ENCODE measurements at places on chromosomes 4 and X.

GRCh38 chr4:147054228-147054872 is 108.7 kb upstream of the TTC29 start:
- no peak for DNase-seq

DNA sequence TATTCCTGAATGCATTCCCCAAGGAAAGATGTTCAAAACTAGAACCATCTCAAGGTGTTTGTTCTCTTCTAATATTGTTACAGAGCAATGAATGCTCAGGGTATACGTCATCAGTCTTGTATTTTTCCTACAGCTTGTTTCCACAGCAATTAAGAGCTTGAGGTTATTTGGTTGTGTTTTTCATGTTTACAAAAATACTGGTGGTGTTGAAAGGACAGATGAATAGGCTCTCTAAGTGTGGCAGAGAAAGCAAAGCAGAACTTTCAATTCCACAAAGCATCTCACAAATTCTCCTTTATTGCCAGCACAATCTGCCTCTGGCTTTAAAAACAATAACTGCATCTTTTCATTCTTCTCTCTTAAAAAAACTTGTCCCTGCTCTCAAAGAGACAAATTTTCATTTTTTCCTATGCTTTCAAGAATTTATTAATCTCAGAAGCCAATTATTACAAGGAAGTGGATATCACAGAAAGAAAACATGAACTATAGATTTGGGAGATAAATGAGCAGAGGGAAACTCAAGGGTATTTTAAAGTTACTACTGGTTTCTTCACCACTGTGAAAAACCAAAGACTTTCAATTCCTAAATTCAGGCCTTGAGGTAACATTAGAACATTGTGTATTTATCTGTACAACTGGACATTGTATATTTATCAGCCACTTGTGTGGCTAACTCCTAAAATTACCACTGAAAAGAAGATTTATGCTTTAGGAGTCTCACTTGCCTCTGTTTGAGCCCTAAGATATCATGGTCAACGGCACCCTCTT is 49.2 kb downstream of the DDX53 start:
- DNase-seq: no peak

DNA sequence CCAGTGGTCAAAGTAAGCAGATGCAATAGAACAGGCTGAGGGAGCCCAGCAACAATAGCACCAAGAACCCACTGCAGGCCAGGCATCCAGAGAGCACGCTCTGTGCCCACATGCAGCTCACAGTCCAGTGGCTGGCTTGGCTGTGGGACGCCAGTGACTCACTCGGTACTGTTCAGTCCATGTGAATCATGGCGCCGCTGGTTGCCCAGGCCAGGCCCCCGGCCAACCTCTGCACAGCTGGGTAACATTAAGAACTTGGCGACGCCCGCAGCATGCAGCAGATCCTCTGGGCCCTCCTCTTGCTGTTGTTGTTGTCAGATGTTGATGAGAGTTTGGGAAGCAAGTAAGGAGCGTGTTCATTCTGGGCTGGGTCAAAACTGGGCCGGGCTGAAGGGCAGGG is 60.5 kb downstream of the MSX1 start:
- DNase-seq: peak; percentile 79

DNA sequence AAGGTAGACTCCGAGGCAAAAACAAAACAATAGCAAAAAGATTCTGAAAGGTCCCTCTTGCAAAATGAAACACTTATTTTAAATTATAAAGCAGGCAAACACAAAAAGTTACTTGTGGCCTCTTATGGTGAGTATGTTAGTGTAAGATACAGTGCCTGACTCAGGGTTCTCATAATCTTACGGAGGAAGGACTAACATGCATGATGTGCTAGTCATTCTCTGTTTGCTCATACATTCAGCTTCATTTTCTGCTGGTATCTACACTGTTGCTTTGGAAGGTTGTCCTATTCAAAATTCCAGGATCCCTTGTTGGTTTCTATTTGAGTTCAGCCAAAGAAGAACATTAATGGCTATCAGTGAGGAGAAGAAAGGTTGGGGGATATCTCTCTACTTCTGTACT is 249.1 kb upstream of the FAM47A start:
- DNase-seq: no peak

DNA sequence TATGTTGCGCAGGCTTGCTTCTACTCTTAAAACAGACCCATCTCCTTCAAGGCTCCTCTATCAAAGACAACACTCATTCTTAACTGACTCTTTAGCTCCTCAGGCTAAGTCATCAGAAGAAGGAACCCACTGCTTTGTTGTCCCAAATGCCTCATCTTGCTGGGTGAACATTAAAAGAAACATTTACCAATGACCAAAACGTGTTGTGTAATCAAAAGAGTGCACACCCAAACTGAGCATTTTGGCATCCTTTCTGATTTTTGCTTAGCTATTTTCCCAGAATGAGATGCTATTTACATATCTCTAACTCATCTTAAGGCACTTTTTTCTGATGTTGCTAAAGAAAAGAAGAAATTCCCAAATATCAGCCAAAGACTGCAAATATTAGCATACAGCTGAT is 131.7 kb upstream of the VCX3A start:
- DNase-seq: no peak

GRCh38 chr4:55507612-55508011 is 39.1 kb downstream of the CLOCK start:
- no peak for DNase-seq

GRCh38 chrX:154373340-154374306 is 811 bp downstream of the FLNA start:
- no peak for DNase-seq

DNA sequence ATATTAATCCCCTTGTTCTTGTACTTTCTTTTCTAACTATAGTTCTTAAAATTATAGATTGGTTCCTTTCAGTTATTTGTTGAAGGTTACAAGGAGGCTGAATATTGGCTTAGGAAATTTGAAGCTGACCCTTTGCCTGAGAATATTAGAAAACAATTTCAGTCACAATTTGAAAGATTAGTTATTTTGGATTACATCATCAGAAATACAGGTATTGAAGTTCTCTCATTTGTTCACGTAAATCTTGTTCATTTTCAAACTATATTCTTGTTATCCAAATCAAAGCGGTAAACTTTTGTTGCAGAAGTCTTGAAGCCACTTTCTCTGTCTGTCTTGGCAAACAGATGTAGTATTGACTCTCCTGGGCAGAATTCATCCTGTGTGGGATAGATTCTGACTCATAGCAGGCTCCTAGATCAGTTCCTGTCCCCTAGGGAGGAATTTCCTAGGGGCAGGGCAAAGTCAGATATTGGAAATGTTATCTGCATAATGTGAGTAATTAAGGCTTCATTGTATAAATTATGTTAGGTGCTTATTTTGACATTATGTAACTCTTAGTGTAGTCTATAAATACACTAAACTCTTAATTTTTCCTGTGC is 25.2 kb downstream of the PI4K2B start:
- DNase-seq: no peak

DNA sequence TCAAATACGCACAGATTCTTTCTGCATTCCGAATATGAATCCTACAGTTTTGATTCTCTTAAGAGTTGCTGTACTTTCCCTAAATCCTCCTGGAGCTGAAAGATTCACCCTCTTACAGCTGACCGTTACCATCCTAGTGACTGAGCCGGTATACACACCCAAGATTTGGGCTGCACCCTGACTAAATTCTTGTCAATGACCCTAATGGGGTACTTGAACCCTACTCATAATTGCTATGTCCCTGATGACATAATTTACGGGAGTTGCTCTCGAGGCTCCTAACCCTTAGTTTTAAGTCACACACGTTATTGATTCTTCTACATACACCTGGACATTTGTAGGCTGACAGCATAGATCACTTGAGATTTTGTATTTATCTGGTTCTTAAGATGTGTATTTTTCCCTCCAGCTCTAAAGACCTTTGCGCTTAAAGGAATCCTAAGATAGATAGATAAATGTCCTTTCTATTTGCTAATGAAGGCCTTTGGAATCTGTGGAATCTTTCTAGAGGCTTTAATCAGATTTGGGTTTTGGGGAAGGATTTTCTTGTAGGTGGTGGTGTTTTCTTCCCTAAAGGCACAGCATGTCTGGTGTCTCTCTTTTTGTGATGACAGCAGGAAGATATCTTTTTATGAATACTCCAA is 37.8 kb downstream of the CLDN34 start:
- no peak for DNase-seq

DNA sequence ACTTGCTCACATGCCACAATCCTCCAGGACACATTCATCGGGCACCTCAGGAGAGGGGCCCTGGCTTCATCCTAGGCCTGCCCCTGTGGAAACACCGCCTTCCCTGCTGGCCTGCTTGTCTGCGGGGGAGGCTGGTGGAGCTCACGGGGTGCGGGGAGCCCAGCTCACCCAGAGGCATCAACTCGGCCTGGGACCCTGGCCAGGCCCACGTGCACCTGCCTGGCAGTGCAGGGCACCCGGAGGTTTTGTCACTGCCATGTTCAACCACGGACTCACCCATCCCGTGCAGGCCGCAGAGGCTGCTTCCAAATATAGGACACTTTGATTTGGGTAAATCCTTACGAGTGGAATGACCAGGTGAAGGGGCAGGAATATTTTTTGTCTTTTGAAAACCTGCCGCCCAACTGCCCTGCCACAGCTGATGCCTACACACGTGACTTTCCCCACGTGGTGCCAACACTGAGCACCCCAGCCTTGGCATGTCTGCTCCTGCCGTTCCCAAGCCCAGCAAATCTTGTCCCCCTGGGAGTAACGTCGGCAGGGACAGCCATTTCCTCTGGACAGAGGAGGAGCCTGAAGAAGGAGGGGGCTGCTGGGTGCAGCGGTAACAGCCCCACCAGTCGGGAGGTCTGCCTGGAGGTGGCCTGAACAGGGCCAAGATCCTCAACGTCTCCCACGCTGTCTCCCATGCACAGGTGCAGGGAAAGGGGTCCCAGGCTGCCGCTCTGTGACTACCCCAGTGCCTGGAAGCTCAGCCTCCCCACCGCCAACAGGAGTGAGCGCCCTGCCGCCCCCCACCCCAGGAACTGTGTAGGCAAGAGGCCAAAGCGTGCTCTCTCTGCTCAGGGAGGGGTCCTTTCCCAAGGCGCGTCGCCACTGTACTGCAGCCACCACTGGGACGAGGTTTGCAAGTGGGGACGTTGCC is 8.5 kb downstream of the MXD4 start:
- DNase-seq: no peak

- no peak for DNase-seq
These were observed 45.1 kb upstream of the FAM9A start for GRCh38 chrX:8846266-8846665.

DNA sequence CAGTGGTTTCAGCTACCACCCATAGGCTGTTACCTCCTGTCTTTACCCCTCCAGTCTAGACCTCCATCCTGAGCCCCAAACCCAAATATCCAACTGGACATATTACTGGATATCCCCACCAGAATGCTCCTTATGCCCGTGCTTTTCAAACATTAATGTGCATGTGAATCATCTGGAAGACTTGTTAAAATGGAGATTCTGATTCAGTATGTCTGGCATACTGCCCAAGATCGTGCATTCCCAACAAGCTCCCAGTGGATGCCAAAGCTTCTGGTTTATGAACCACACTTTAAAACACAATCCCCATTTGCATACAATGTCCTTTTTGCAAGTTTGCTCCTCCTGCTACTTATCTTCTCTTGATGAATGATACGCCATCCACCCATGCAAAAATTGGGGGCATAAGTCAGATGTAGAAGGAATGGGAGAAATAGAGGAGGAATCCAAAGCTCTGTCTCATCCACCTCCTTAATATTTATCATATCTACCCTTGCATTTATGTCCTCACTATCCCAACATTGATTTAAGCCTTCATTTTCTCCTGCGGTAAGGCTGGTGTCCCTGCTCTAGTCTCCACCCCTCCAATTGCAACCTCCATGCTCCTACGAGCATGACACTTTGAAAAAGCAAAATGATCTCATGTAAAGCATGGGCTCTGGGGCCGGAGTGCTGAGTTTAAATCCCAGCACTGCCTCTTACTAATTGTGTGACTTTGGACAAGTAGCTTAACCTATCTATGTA is 7.4 kb upstream of the PGRMC1 start:
- no peak for DNase-seq

DNA sequence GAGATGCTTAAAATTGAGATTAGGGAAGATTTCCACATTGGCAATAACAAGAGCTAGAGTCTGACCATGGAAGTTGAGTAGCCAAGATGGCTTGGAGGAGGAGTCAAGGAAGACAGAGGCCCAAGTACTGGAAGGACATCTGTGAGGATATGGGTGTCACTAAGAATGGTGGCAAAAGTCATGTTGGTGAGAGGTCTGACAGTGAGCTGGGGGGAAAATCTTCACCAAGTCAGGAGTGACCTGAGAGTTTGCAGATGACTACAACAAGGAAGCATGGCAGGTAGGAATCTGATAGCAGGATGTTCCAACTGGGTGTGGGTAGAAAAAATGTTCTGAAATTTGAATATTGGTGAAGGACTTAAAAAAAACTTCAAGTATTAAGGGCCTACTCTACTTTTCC is 103.3 kb downstream of the SHROOM3 start:
- no peak for DNase-seq

- no peak for DNase-seq
These were observed 9.1 kb upstream of the PAGE1 start for GRCh38 chrX:49704691-49705404.

GRCh38 chr4:123743848-123744247 is 347.3 kb downstream of the SPRY1 start:
- no peak for DNase-seq

DNA sequence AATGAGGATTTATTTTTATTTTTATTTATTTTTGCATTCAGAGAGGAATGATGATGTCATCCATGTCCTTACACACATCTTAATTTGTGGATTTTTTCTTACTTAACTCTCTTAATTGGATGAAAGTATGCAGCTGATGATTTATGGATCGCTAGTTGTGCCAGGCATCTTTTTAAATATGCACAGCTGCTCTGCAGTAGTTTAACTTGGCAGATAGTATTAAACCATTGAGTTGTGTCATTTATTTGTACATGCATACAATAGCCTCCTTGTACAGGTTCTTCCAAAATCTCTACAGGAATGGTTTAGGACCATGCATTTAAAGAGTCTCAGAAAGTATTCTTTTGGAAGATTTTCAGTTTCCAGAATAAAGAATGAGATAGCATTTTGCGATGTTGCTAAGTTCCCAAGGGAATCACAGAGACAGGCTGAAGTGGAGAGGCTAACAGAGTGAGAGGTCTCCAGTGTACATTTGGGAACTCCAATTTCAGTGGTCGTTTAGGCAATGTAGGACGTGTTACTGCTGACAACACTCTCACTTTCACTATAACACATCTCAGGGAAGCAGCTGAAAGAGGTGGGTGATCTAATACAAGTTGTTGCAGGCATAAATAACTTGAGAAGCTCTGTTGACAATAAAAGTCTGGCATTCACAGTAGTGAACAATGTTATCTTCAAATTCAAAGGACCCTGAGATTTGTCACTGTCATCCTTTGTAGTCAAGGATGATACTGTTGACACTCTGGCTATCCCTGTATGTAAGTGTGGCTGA is 49.9 kb upstream of the SCRG1 start:
- DNase-seq: no peak

Data from osteocyte (in vitro differentiated cells).